ENCODE measurements at places on chromosomes 7 and 10.

DNA sequence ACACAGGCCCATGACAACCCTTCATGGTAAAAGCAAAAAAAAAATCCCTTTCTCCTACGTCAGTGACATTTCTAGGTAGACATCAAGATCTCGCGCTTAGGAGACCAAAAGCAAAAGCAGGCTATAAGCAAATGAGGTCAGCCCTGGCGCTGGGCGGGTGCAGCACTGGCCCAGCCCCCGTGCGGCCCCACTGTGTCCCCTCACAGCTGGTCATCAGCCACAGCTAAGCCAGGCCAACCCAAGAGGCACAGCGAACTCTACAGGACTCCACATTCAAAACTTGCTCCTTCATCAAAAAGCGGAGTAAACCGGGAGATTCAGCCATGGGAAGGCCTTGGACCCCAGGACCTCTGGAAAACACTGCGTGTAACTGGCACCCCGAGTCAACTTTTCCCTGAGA, 113.7 kb downstream of the PTPRN2 start:
- no peak for DNase-seq

- no peak for DNase-seq
These were observed 109.3 kb upstream of the INSIG1 start for GRCh38 chr7:155188357-155188756.

DNA sequence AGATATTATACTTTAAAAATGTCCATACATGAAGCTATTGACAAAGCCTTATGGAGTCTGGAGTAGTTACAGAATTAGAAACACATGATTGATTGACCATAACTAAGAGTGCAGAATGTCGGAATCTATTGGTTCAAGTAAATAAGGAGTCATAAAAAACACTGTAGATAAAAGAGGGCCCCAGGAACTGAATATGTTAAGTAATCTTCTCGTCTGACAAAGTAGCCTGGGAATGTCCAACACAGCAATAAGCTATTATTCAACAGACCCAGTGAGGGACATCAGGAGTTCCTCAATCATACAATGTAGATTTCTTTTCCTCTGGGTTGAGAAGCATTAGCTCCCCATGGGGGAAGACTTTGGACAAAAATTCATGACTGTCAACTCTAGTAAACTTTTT, 782.0 kb downstream of the SUGCT start:
- no peak for DNase-seq

DNA sequence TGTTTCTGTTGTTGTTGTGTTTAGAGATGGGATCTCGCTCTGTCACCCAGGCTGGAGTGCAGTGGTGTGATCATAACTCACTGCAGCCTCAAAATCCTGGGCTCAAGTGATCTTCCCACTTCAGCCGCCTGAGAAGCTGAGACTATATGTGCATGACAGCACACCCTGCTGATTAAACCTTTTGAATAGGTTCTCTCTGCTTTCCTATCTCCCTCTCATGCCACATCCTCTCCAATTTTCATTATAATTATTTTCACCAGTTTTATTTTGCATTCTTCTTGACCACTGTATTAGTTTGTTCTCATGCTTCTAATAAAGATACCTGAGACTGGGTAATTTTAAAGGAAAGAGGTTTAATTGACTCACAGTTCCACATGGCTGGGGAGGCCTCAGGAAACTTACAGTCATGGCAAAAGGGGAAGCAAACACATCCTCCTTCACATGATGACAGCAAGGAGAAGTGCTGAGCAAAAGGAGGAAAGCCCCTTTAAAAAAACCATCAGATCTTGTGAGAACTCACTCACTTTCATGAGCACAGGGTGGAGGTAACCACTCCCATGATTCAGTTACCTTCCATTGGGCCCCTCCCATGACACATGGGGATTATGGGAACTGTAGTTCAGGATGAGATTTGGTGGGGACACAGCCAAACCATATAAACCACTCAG, 12.9 kb downstream of the AGK start:
- DNase-seq: no peak

DNA sequence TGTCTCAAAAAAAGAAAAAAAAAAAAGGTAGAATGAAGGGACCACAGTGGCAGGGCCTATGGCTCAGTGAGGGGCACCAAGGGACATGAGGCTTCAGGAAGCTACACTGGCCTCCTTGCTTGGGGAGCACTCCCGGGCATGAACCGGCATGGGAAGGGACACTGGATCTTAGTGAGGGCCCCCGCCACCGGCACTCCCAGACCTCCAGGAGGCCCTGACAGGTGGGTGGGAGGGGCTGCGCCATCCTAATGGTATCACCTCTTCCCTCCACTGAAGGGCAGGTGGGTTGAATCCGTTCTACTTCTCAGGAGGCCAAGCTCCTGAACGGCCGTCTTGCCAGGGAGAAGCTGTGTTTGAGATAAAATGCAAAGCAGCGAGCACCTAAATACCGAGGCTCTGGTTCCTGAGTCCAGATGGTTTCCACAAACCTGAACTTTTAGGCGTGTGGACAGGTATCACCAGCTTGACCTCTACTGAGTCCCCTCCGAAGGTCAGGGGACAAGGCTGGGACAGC, 69.8 kb downstream of the C10orf143 start:
- no peak for DNase-seq

GRCh38 chr10:121928528-121928884, 675 bp upstream of the ATE1 start:
- DNase-seq: no peak

DNA sequence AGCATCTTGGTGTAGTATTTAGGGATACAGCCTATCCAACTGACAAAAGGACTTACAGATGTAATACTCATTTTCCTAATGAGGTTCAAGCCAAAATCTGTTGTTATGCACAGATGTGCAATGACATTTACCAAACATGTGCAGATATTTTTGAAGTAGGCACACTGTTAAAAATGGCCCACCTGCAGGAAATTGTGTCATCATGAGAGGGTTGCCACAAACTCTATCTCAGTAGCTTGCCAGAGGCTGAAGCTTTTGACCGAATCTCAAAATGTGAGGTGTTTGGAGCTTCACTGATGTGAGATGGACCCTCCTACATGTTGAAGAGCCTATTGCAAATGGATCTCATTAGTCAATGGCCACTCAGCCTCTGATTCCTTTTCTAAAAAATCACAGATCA, 89.7 kb upstream of the CSTF2T start:
- DNase-seq: no peak

All from activated gamma-delta T cell treated with Interleukin-2 at 50 U/mL for 16 hours (primary cell).